ENCODE measurements at places on chromosomes 1 and 21.

DNA sequence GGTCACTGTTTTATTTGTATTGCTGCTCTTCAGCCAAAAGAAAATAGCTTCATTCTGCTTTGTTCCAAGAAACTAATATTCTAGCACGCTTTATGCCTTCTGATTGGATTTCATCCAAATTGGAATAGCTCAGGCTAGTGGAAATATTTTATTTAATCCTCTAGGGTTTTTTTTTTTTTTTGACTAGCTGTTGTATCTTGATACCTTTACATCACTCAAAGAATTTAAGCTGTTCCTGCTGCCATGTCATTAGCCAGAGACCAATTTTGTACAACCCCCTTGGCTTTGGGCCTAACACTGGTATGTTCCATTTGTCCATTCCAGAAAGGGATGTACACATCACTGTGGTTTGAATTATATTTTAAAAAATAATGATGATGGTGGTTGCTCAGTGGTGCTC, 103.0 kb downstream of the DISC1 start:
- no peak for DNase-seq

DNA sequence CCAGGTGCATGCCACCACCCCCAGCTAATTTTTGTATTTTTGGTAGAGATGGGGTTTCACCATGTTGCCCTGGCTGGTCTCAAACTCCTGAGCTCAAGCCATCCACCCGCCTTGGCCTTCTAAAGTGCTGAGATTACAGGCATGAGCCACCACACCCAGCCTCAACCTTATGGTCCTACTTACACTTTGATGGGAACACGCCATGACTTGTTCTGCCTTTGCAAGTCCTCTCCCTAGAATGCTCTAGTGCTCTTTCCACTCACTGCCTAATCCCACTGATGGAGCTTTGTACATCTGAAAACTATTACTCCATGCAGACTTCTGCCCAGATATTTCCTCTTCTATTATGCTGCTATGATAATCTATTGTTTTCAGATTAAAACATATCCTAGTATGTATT, 174.3 kb downstream of the DAB1 start:
- peak; percentile 59 for DNase-seq

DNA sequence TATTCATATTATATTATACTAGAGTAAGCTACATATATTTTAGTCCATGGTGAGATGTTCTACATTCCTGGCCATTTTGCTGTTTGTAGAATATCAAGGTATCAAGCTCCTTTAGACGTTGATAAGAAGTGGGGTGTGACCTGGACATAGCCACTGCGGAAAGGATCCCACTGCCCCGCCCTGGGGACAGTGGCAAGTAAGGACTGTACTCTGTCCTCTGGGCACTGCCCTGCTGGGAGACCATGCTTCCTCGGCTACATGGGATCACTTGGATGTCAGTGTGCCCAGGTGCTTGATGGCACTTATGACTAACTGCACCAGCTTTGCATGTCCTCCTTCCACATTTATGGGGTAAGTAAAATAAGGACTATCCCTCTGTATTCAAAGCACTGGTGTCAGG, 46.3 kb upstream of the NTPCR start:
- no peak for DNase-seq

DNA sequence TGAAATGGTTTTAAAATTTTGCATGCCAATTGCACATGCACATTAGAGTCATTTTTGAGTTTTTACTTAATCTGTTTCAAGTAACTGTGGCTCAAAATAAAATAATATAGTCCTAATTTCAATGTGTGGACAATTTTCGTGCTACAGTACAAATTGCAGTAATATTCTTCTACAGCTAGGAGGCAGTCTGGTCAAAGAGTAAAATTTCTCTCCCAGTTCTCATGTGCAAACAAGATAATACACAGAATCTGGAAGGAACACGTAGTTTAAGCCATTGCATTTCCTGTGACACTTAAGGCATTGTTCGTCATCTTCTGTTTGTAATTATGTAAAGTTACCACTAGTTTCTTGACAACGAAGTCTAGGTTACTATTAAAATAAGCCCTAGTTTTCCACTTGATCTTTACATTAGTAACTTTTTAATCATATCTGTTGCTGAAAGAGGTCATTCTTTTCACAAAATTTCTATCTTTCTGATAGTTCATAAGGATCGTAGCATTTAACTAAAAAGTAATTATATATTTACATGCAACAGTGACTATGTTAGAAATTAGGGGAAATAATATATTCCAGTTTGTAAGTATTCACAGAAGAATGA, 28.9 kb downstream of the ODR4 start:
- DNase-seq: peak; percentile 54

DNA sequence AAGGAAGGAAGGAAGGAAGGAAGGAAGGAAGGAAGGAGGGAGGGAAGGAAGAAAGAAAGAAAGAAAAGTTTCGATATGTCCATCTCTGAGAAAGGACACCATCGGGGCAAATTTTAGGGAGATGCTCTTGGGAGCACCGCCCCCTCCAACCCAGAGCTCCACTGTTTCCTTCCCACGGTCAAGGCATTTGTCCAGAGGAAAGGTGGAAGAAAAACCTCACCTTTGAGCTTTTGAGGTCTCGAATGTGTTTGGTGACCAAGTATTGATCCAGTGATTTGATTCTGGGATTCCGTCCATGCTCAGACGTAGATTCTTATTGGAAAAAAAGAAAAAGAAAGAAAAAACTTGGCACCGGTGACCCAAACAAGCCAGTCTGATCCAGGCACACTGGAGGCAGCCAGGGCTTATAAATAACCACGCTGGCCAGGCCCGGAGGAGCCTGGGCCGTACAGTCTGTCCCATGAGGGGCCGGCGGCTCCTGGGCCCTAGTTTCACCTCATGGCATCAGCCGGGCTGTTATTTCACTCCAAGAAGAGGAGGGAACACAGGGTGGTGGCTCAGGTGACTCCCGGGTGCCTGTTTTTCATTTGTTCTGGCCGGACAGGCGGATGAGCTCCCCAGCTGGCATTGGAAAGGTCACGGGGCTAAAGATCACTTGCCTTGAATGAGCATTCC, 36.1 kb upstream of the SLC25A33 start:
- no peak for DNase-seq

- DNase-seq: no peak
These were observed 15.4 kb upstream of the SUCO start for GRCh38 chr1:172517545-172517944.

GRCh38 chr1:219090607-219091006, 83.1 kb upstream of the LYPLAL1 start:
- DNase-seq: no peak

GRCh38 chr21:32207406-32207716, 71.5 kb downstream of the MIS18A start:
- DNase-seq: no peak

Data from epithelial cell of esophagus (primary cell).